ENCODE measurements at places on chromosomes 3 and 15.
A peak's percentile ranks its signal among the peaks of the same experiment; 100 is the strongest.

DNA sequence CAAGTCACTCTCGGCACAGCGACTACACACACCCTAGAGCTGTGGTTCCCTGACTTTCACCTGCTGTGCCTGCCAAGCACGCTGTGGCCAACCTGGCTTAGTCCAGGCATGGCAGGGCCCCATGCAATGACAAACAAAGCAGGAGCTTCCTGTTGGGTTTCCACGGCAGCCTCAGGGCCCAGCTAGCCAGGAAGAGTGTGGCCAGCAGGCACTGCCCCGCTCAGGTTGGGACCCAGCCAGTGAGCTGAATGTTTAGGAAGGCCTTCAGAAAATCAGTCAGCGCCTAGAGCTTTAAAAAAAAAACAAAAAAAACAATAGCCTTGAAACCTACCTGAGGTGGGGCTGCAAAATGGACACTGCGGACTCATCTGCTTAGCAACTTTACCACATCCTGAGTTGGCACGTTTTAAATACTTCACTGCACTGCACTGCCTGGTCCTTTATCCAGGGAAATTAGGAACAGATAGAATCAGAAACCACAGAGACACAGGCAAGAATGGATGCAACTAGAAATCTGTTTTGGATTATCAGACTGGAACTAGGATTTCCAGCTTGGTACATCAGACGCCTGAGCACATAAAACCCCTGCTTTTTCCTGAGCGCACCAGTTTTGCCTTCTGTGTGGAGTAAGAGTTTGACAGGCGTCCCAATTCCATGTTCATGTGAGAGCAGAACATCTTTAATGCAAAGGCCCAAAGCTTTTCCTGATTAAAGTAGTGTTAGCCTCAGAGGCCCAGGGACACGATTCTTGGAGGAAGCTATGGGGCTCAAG is 36.2 kb upstream of the LDHAL6B start:
- no peak for DNase-seq

GRCh38 chr3:15557511-15557946 is 36.0 kb upstream of the COLQ start:
- peak; percentile 15 for DNase-seq

DNA sequence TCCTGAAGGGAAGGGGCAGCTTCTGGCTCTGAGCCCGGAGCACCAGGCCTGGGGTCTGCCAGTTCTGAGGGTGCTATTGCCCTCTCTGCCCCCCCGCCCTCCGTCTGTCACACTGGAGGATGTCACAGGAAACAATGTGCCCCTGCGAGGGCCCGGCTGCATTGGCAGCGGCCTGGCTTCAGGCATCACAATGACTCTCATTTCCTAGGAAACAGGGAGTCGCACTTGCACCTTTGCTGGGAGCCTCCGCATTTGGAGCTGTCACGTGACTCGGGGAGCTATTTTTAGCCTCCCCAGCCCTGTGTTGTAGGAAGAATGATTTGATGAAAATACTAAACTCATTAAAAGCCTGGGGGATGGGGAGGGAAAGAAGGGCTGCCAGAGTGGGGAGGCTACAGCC is 518.9 kb downstream of the SHQ1 start:
- DNase-seq = no peak

DNA sequence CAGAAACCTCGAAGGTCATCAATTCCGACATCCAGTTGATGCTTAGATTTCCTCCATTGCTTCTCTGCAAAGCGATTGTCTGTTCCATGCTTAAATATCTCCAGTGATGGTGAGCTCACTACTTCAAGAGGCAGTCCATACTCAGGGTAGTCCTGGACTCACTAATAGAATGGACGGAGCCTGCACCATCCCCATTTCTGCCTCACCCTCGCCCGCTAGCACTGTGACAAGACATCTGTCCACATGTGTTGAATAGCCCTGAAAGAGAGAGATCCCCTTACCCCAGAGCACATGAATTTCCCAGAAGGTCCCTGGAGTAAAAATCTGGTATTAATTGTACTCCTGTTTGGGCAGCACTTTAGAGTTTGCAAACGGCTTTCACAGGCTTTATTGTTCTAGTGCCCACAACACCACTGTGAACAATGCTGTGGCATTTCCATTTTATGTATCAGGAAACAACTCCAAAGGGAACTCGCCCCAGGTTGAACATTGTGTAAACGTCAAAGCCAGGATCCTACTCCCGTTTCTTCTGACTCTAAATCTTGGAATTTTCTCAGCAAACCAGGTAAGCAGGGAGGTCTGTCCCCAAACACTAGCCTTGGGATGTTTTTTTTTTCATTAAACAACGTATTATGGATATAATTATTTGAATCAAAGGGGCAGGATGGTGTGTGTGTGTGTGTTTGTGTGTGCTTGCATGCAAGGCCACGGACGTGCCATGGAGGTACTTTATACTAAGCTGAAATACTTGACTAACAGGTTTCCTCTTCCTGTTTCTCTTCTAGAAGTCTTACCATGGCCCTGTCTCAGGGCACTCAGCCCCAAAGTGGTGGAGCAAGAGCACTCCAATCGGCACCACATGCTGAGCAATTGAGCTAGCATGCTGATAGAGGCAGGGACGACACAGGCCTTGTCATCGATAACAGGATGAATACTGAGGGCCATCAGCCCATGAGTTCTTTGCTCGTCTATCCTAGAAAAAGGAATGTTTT is 198.3 kb downstream of the OPA1 start:
- no peak for DNase-seq

GRCh38 chr3:95926904-95927501 is 887.4 kb upstream of the EPHA6 start:
- DNase-seq = no peak

GRCh38 chr15:89095073-89095472 is 6.8 kb downstream of the ABHD2 start:
- DNase-seq = no peak

DNA sequence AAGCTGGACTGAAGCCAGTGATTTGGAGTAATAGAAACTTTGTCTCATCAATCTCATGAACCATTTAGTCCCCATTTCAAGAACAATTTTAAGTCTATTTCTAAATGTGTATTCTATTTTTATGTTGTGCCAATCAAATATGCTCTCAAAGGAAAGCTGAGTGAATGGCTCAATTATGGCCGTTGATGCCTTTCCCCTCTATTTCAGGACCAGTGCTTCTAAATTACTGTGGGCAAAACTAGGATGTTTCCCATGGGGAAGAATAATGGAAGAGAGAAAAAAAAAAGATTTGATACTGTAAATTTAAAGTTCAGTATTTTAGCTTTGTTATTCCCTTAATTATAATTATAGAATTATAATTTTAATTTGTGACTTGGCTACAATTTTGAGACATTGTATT is 110.1 kb downstream of the CADM2 start:
- DNase-seq = no peak

DNA sequence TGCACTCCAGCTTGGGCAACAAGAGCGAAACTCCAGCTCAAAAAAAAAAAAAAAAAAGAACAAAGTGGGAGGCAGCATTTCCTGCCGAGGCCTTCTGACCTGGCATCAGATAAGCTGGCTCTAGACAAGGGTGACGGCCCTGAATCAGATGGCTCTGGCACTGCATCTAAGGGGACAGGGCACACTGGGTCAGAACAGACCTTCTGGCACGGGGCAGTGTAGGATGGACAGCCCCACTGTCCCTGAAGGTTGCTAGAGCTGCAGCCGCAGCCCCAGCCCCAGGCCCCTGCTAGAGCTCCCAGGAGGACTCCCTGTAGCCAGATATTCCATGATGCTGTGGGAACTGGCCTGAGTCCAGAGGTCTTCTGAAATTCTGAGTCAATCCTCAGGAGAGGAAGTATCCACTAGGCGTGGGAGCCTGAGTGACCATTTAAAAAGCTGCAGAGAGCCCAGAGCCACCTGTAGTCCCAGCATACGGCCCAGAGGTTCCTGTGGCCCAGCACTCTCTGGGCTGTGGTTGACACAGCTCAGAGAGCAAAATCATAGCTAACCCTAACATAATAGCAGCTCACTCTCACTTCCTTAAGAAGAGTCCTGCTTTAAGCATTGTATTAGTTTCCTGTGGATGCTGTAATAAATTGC is 69.2 kb upstream of the MFGE8 start:
- DNase-seq = peak; percentile 87

DNA sequence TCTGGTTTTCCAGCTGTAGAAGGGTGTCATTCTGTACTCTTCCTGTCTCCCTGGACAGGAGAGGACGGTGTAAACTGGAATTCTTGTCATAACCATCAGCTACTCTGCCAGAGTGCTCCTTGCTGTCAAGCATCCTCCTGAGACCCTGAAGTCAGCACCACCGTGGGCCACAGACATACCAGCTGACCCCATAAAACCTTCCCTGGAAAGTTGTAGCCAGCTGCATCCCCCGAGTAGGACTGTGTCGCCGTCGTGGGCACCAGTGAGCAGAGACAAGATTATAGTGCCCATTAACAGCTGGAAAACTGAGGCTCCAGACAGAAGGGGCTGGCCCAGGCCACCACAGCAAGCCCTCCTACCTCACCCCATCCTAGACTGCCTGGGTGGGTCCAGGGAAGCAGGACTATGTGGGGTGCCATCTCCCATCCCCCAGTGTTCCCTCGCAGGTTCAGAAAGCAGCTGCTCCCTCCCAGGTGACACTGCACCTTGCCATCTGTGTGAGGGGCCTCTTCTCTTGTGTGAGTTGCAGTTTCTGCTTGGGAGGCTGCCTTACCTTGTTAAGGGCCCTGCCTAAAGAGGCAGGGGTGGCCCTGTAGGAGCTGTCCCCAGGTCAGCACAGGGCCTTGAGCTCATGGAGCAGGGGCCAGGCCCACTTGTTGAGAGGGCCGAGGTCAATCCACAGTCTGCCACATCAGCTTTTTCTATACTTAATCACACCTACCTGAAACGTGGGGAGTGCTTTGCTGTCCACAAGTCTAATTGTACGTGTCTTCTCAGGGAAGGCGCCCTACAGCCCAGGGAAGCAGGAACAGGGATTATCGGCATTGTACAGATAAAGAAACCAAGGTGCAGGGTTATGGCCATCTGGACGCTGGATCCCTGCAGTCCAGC is 191.9 kb upstream of the LINGO1 start:
- no peak for DNase-seq

- DNase-seq = no peak
Observed at GRCh38 chr3:42090973-42091731, at the start of gene TRAK1. TRAK1 (plus strand) TSS chr3:42091357; CDS start chr3:42091470, 113 bp downstream.
